ENCODE measurements at places on chromosomes 5 and 9. TPM values are rescaled to one million over a fixed set of nuclear protein-coding genes. Genes with fewer than 3 reads are reported as not detected.

GRCh38 chr5:79573983-79574890 lies 38.0 kb upstream of the TENT2 start:
- H3K4me3 ChIP-seq = no peak overlapping the region
- no peak overlapping the region for H3K27ac ChIP-seq
- H3K36me3 ChIP-seq = no peaks in the 10 kb centered on the region

- peaks cover 7% of the 10 kb centered on the region for H3K4me1 ChIP-seq
- no peak for DNase-seq
- H3K27me3 ChIP-seq = no peaks in the 10 kb centered on the region
- H3K36me3 ChIP-seq = no peaks in the 10 kb centered on the region
- no peak overlapping the region for H3K4me3 ChIP-seq
Observed at GRCh38 chr5:89232139-89232603, 349.2 kb upstream of the MEF2C start.

COL27A1 gene
- total RNA-seq = 4.1 TPM

DNA sequence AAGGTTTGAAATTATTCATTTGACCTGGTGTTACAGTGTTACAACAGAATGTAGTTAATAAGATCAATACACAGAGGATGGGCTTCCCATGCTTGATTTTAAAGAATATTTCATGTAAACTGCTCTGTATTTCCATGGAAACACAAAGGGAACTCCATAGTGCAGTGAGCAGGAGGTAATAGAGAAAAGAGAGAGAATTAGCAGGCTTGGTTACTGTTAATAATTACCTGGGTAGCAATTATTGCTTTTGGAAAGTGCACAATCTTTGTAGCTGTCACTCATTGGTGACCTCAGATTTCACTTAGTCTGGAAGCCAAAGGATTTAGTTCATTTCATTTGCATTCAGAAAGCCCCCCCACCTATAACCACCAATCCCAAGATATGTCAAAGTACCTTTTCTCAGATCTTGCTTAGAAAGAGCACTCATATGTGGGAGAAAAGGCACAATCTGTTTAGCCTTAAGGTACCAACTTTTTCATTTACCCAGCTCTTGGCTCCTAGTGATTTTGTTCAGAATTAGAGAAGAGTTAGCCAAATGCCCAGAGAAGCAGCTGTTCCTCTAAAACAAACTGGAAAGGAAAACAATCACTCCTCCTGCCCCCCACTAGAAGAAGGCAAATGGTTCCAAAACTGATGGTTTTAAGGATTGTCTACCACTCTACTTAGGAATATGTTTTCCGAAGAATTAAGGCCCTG lies 234.5 kb upstream of the SLC24A2 start:
- no peak overlapping the region for H3K27ac ChIP-seq
- no peak overlapping the region for H3K4me3 ChIP-seq
- DNase-seq = no peak
- peaks cover 5% of the 10 kb centered on the region for H3K27me3 ChIP-seq
- no peaks in the 10 kb centered on the region for H3K36me3 ChIP-seq

DNA sequence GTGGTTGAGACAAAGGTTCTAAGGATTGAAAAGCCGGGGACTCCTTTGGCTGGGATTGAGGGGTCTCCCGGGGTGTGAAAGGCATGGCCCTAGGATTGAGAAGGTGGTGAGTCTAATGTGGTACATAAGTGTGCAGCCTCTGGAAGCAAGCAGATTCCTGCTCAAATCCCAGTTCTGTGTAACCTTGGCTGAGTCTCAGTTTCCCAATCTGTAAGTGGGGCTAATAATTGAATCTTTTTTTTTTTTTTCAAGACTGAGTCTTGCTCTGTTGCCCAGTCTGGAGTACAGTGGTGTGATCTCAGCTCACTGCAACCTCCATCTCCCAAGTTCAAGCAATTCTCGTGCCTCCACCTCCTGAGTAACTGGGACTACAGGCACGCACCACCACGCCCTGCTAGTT lies 5.9 kb downstream of the SH2D3C start:
- DNase-seq = no peak
- peaks cover 52% of the 10 kb centered on the region for H3K4me1 ChIP-seq
- peaks cover 54% of the 10 kb centered on the region for H3K36me3 ChIP-seq
- H3K4me3 ChIP-seq = no peak overlapping the region
- no peaks in the 10 kb centered on the region for H3K27me3 ChIP-seq
- no peak overlapping the region for H3K27ac ChIP-seq

LSM11 gene
- total RNA-seq = 8.7 TPM

- peaks cover 4% of the 10 kb centered on the region for H3K4me1 ChIP-seq
- no peak for DNase-seq
- no peak overlapping the region for H3K27ac ChIP-seq
- H3K27me3 ChIP-seq = peaks cover 11% of the 10 kb centered on the region
- H3K4me3 ChIP-seq = no peak overlapping the region
Observed at GRCh38 chr5:91486638-91487037, 103.5 kb upstream of the ARRDC3 start.

- no peaks in the 10 kb centered on the region for H3K4me1 ChIP-seq
- no peaks in the 10 kb centered on the region for H3K36me3 ChIP-seq
- no peak for DNase-seq
- H3K27ac ChIP-seq = no peak overlapping the region
- H3K27me3 ChIP-seq = no peaks in the 10 kb centered on the region
- H3K4me3 ChIP-seq = no peak overlapping the region
Observed at GRCh38 chr5:61965069-61965468, 340.9 kb upstream of the KIF2A start.

- no peaks in the 10 kb centered on the region for H3K27me3 ChIP-seq
- H3K4me3 ChIP-seq = no peak overlapping the region
- no peaks in the 10 kb centered on the region for H3K36me3 ChIP-seq
Observed at GRCh38 chr5:135137146-135137915, 103.3 kb upstream of the PITX1 start.

NTNG2 gene
- total RNA-seq = 3.8 TPM

WNT8A gene
- not detected for total RNA-seq

PCDHGB2 gene
- 0.91 TPM for total RNA-seq

GRCh38 chr9:134435550-134436378 lies 109.5 kb downstream of the RXRA start:
- no peak overlapping the region for H3K27ac ChIP-seq
- H3K4me1 ChIP-seq = no peaks in the 10 kb centered on the region
- DNase-seq = no peak
- H3K36me3 ChIP-seq = no peaks in the 10 kb centered on the region

- H3K4me3 ChIP-seq = no peak overlapping the region
- peaks cover 2% of the 10 kb centered on the region for H3K27me3 ChIP-seq
- DNase-seq = no peak
- no peaks in the 10 kb centered on the region for H3K36me3 ChIP-seq
Observed at GRCh38 chr9:76996700-76997099, 22.8 kb upstream of the FOXB2 start.

DNA sequence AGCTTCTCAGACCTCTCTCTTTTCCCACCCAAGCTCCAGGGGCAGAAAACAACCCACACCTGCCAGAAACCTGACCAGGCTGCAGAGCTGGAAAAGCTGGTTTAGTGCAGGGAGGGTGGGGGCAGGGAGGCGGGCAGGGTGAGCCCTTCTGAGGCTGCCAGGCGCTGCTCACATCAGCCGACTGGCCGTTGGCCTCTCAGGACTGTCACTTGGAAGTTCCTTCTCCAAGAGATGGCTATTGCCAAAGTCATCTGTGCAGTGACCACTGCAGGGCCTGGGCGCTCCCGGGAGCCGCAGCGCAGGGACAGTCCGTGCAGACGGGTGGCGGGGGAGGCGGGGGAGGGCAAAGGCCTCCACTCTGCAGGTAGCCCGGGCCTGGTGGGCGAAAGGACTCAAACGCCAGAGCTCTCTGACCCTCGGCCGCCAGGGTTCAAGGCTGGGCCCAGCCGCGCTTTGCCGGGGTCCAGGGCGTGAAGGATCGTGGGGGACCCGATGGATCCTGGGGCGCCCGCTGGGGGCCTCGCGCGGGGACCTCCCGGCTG lies 205.0 kb upstream of the IER5L start:
- no peak for DNase-seq
- no peaks in the 10 kb centered on the region for H3K36me3 ChIP-seq
- H3K4me3 ChIP-seq = no peak overlapping the region
- no peak overlapping the region for H3K27ac ChIP-seq
- no peaks in the 10 kb centered on the region for H3K4me1 ChIP-seq

DNA sequence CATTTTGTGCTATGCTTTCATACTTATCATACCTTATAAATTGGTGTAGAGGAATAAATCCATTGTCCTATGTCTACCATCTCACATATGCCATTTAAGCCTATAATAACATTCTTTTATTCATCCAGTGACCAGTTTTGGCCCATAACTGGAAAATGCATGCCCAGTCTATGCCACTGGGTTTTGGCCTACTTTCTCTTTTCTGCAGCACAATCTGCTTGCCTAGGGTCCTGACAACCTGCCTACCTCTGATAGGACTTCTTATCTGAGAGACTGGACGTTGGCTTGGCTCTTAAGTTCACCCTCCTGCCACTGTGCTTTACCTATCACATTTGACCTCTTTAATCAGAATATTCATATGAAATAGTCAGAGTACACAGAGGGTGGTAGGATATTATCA lies 103.0 kb downstream of the PRR16 start:
- no peak overlapping the region for H3K4me3 ChIP-seq
- no peaks in the 10 kb centered on the region for H3K4me1 ChIP-seq
- H3K27ac ChIP-seq = no peak overlapping the region
- H3K36me3 ChIP-seq = no peaks in the 10 kb centered on the region
- no peak for DNase-seq

UTP15 gene
- total RNA-seq = 46.0 TPM

RIMOC1 gene
- total RNA-seq = 28.7 TPM

OGN gene
- not detected for total RNA-seq

GRCh38 chr9:127905788-127906191 lies 6.4 kb upstream of the ST6GALNAC6 start:
- peaks cover 35% of the 10 kb centered on the region for H3K4me1 ChIP-seq
- H3K27ac ChIP-seq = peak overlapping the region; percentile 99
- no peak for DNase-seq
- peaks cover 21% of the 10 kb centered on the region for H3K36me3 ChIP-seq
- no peaks in the 10 kb centered on the region for H3K27me3 ChIP-seq

CYLC2 gene
- total RNA-seq = not detected

DNA sequence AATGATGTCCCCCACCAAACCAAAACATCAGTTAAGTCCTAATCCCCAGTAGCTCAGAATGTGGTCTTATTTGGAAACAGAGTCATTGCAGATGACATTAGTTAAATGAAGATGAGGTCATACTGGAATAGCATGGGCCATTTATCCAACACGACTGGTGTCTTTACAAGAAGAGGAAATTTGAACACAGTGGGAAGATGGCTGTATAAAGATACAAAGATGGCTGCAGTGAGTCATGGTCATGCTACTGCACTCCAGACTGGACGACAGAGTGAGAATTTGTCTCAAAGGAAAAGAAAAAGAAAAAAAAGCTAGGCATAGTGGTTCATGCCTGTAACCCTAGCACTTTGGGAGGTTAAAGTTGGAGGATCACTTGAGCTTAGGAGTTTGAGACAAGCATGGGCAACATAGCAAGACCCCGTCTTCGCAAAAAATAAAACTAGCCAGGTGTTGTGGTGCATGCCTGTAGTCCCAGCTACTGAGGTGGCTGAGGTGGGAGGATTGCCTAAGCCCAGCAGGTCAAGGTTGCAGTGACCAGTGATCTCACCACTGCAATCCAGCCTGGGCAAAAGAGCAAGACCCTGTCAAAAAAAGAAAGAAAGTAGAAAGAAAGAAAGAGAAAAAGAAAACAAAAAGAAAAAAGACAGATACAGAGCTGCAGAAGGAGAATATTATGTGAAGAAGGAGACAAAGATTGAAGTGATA lies 130.0 kb upstream of the CDKN2B start:
- H3K27ac ChIP-seq = no peak overlapping the region
- H3K4me3 ChIP-seq = no peak overlapping the region
- DNase-seq = no peak
- H3K36me3 ChIP-seq = no peaks in the 10 kb centered on the region
- no peaks in the 10 kb centered on the region for H3K4me1 ChIP-seq

CMYA5 gene
- total RNA-seq = 0.11 TPM

DNA sequence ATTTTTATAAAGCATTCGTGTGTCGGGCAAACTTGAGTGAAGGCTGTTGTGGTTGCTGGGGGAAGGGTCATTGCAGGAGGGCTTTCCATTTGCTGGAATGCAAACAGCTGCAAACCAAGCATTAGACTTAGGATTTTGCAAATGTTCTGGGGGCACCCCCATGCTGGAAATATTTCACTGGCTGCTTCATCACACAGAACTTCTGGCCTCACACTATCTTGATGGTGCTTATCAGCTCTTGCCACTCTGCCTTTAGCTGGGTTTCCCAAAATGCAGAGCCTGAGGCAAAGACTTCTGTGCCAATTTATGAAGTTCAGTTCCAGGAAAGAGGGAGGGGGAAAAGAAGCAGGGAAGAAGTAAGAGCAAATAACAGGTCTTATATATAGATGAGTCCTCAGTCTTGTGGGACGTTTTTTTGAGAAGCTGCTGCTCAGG lies 8.6 kb upstream of the COL15A1 start:
- no peak overlapping the region for H3K4me3 ChIP-seq
- no peak overlapping the region for H3K27ac ChIP-seq
- DNase-seq = no peak
- no peaks in the 10 kb centered on the region for H3K4me1 ChIP-seq

- H3K4me1 ChIP-seq = peaks cover 17% of the 10 kb centered on the region
- no peak overlapping the region for H3K4me3 ChIP-seq
- H3K36me3 ChIP-seq = no peaks in the 10 kb centered on the region
- DNase-seq = no peak
Observed at GRCh38 chr5:82747986-82748385, 329.2 kb downstream of the TMEM167A start.

DNA sequence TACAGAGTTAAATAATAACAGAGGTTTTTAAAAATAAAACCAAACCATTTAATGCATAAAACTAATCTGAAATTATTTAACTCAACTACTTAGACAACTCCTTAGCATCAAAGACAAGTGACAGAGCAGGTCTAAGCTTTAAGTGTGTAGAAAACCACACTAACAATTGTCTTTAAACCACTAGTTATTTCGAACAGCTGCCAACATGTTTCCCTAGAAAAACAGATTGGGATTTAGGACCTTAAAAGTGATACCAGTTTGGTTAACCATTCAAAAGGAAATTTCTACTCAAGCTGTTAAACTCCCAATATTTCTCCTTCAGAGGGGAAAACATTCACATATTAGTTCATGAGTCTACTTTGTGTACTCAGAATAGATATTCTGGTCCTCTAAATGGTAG lies 208.7 kb downstream of the BNC2 start:
- DNase-seq = no peak
- H3K36me3 ChIP-seq = no peaks in the 10 kb centered on the region
- H3K27ac ChIP-seq = no peak overlapping the region
- no peak overlapping the region for H3K4me3 ChIP-seq

- no peak for DNase-seq
- no peaks in the 10 kb centered on the region for H3K36me3 ChIP-seq
- no peaks in the 10 kb centered on the region for H3K27me3 ChIP-seq
- H3K4me1 ChIP-seq = no peaks in the 10 kb centered on the region
- H3K27ac ChIP-seq = no peak overlapping the region
- H3K4me3 ChIP-seq = no peak overlapping the region
Observed at GRCh38 chr5:179164331-179165311, 104.4 kb downstream of the ZNF354C start.

- H3K4me3 ChIP-seq = no peak overlapping the region
- H3K36me3 ChIP-seq = no peaks in the 10 kb centered on the region
- H3K27me3 ChIP-seq = no peaks in the 10 kb centered on the region
- DNase-seq = no peak
Observed at GRCh38 chr5:84436866-84437265, 52.2 kb upstream of the EDIL3 start.

All from activated T-helper 2 cell treated with anti-CD3 and anti-CD28 coated beads, Interferon-gamma antibody, Interleukin-2, Interleukin-4, amounts not matched to agents 10 μg/mL and 5 μg/mL and 100 μg/mL, durations not matched to agents 14 hours and 24 hours and 36 hours (primary cell).